ENCODE measurements at places on chromosomes 12 and 14. TPM values are rescaled to one million over a fixed set of nuclear protein-coding genes. Genes with fewer than 3 reads are reported as not detected.

DNA sequence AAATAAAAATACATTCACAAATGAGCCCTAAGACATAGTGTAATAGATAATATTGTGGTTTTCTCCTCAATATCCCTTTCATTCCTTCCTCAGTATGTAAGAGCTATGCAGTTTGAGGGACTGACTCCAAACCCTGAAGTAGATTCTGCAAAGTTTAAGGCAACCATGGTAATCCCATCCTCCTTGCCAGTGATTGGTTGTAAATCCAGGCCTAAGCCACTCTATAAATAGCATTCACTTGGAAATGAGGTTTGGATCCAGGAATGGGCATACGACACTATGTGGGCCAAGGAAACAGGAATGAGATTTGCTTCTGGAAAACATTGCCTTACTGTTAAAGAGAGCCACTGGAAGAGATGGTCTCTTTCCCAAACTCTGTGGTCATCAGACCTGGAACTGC lies 468.7 kb upstream of the SOX5 start:
- H3K27me3 ChIP-seq, result no peaks in the 10 kb centered on the region
- H3K4me3 ChIP-seq, result no peak overlapping the region
- H3K4me1 ChIP-seq, result no peaks in the 10 kb centered on the region

LRTM2 gene
- 0.13 TPM for polyA plus RNA-seq

GRCh38 chr12:53757101-53757770 lies 5.5 kb upstream of the CISTR start:
- no peaks in the 10 kb centered on the region for H3K36me3 ChIP-seq
- peaks cover 88% of the 10 kb centered on the region for H3K27me3 ChIP-seq
- H3K4me3 ChIP-seq, result no peak overlapping the region
- no peak overlapping the region for H3K27ac ChIP-seq
- DNase-seq, result peak; percentile 59

SMOC1 gene
- polyA plus RNA-seq, result 0.85 TPM

- no peaks in the 10 kb centered on the region for H3K27me3 ChIP-seq
- peaks cover 70% of the 10 kb centered on the region for H3K36me3 ChIP-seq
- no peak overlapping the region for H3K27ac ChIP-seq
- no peak for DNase-seq
Measured at GRCh38 chr14:91293281-91293680, 48.8 kb upstream of the GPR68 start.

GRCh38 chr14:33349871-33350270 lies 411.2 kb downstream of the NPAS3 start:
- no peaks in the 10 kb centered on the region for H3K4me1 ChIP-seq
- DNase-seq, result no peak
- H3K36me3 ChIP-seq, result no peaks in the 10 kb centered on the region
- no peak overlapping the region for H3K4me3 ChIP-seq

DNA sequence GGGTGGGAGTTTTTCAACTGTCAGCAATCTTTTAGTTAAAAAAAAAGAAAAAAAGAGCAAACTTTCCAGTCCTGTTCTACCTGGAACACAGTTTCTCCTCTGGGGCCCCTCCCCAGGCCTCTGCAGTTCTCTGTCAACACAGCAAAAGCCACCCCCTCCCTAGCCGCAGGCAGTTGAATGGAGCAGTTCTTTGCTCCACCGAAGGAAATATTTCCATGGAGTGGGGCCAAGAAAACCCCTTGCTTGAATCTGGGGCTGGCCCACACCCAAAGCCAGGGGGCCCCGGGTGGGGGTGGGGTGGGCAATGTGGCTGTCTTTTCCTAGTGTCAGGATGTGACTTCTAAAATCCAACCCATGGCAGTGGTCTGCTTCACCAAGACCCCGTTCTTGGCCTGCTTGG lies 5.0 kb upstream of the MEG3 start:
- no peak for DNase-seq
- H3K36me3 ChIP-seq, result no peaks in the 10 kb centered on the region
- H3K27ac ChIP-seq, result no peak overlapping the region
- peaks cover 8% of the 10 kb centered on the region for H3K4me1 ChIP-seq
- H3K27me3 ChIP-seq, result peaks cover 16% of the 10 kb centered on the region

GLT1D1 gene
- polyA plus RNA-seq, result 0.91 TPM

- H3K4me1 ChIP-seq, result peaks cover 21% of the 10 kb centered on the region
- DNase-seq, result no peak
- no peak overlapping the region for H3K27ac ChIP-seq
- no peaks in the 10 kb centered on the region for H3K27me3 ChIP-seq
- H3K36me3 ChIP-seq, result peaks cover 65% of the 10 kb centered on the region
- no peak overlapping the region for H3K4me3 ChIP-seq
Measured at GRCh38 chr12:50196537-50196936, 29.4 kb upstream of the CERS5 start.

SLC5A8 gene
- polyA plus RNA-seq, result 0.22 TPM

DNA sequence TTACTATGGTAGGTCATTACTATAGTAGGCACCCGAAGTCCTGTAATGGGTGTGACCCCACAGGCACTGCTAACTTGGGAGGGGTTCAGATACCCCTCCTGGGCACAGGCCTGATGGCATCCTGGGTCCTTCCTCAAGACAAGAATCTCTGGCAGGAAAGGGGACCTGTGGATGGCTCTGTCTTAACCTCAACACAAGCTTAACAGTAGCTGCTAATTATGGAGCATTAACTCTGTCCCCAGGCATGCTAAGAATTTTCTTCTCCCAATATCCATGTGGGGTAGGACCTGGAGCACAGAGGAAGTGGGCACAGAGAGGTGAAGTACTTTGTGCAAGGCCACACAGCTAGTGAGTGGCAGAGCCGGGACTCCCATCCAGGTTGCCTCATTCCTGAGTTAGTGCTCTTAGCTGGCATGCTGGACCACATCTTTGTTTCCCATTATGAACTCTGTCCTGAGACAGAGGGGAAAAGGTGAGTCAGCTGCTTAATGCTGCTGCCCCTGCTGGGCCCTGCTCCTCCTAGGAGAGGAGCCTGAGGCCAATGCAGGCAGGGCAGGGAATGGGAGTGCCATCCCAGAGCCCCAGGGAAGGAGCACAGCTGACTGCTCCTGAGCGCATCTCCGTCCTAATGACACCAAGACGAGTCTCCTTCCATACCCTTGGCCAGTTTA lies 32.1 kb downstream of the GALNT16 start:
- H3K36me3 ChIP-seq, result no peaks in the 10 kb centered on the region
- DNase-seq, result no peak

PSMC6 gene
- 127 TPM for polyA plus RNA-seq

DNA sequence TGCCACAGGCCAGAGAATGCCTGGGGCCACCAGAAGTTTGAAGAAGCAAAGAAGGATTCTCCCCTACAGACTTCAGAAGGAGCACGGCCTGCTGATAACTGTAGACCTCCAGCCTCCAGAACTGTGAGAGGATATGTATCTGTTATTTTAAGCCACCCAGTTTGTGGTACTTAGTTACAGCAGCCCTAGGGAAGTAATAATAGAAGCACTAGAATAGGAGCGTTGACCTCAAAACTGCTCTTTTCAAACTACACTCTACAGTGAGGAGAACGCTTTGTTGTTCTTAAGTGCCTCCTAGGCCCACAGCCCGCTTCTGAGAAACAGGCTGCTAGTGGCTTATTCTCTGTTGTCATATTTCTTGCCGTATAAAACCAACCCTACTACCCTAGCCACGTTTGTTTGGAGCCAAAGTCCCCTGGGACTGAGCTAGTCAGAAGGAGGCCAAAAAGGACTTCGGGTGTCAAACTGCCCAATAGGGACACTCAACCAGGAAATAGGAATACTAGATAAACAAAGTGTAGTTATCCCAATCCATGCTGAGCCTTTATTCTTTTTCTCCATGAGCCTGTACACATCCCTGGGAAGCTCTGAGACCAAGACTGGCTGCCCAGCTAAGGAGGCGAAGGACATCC lies 38.5 kb upstream of the FRS2 start:
- H3K4me3 ChIP-seq, result no peak overlapping the region
- DNase-seq, result no peak
- H3K36me3 ChIP-seq, result no peaks in the 10 kb centered on the region
- no peak overlapping the region for H3K27ac ChIP-seq
- no peaks in the 10 kb centered on the region for H3K27me3 ChIP-seq

DNA sequence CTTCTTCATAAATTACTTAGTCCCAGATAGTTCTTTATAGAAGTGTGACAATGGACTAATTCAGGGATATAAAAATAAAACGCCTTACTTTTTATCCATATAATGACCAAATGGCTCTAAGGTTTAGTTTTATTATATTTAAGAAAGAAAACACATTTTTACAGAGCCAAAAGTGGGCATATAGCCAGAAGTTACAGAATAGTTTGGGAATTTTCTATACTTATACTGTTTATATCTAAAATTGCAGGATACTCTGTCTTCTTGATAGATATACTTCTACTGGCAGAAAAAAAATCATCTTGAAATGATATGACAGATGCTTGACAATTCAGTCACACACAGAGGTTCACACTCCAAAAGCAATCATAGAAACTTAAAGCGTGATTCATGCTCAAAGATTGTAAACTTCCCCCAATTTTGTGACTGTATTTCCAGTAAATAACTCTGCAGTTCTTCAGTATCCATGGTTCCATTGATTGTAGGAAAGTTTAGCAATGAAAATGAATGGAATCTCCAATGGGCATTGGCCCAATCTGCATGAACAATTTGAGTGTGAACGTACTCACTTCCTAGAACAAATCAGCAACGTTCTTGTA lies 307.8 kb downstream of the NOVA1 start:
- H3K27ac ChIP-seq, result no peak overlapping the region
- no peaks in the 10 kb centered on the region for H3K36me3 ChIP-seq
- H3K27me3 ChIP-seq, result no peaks in the 10 kb centered on the region
- no peak overlapping the region for H3K4me3 ChIP-seq
- H3K4me1 ChIP-seq, result no peaks in the 10 kb centered on the region

GRCh38 chr12:107406932-107407331 lies 278.7 kb upstream of the PWP1 start:
- H3K27me3 ChIP-seq, result no peaks in the 10 kb centered on the region
- H3K36me3 ChIP-seq, result no peaks in the 10 kb centered on the region
- no peak overlapping the region for H3K27ac ChIP-seq
- DNase-seq, result no peak

DNA sequence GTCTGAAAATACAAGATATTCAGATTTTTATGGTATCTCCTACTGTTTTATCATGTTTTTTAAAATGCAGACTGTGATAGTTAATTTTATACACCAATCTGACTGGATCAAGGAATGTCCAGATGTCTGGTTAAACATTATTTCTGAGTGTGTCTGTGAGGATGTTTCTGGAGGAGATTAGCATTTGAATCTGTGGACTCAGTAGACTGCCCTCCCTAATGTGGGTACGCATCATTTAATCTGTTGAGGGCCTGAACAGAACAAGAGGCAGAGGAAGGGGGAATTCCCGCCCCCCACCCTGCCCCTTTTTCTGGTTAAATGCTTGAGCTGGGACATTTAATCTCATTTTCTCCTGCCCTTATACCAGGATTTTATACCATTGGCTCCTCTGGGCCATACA lies 72.1 kb downstream of the AVPR1A start:
- H3K27ac ChIP-seq, result no peak overlapping the region
- H3K36me3 ChIP-seq, result no peaks in the 10 kb centered on the region
- no peak overlapping the region for H3K4me3 ChIP-seq

CBLN3 gene
- 5.6 TPM for polyA plus RNA-seq

DNA sequence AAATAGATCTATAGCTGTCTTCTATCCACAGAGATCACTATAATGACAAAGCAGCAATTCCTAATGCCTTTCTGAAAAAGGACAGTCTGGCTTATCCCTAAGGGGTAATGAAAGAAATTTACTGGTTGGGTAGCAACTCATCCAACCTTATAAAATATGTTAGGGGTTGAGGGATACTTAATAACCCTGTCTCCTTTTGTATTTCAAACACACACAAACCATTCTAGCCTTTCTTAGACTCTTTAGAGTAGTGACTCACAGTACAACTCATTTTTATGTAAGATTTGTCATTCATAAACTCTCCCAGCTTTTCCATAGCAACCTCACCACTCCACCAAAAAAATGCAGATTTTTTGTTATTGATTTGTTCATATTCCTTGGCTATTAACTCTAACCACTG lies 167.9 kb downstream of the FSCB start:
- H3K36me3 ChIP-seq, result no peaks in the 10 kb centered on the region
- no peaks in the 10 kb centered on the region for H3K27me3 ChIP-seq
- DNase-seq, result no peak

DNA sequence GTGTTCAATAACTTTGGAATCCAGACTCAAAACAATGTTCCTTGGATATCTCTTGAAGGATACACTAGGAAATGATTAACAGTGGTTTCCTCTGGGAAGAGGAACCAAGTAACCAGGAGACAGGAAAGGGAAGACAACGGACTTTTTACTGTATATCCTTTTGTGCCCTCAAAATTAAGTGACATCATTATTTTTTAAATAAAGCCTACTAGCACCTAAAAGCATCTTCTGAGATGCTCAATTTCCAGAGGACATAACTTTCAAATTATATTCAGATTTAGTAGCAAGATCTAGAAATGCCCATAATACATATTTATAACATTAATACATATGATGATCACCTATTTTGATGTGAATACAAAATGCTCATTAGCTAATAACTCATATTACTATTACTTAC lies 6.5 kb downstream of the HECTD1 start:
- no peaks in the 10 kb centered on the region for H3K4me1 ChIP-seq
- H3K36me3 ChIP-seq, result peaks cover 24% of the 10 kb centered on the region
- H3K27me3 ChIP-seq, result no peaks in the 10 kb centered on the region

- peak; percentile 28 for DNase-seq
- H3K27me3 ChIP-seq, result no peaks in the 10 kb centered on the region
- no peak overlapping the region for H3K27ac ChIP-seq
- no peak overlapping the region for H3K4me3 ChIP-seq
- peaks cover 4% of the 10 kb centered on the region for H3K4me1 ChIP-seq
Measured at GRCh38 chr12:70695361-70696023, 58.3 kb upstream of the PTPRB start.

GRCh38 chr14:70658899-70659298 lies 17.2 kb downstream of the TTC9 start:
- no peak for DNase-seq
- H3K27ac ChIP-seq, result no peak overlapping the region
- no peak overlapping the region for H3K4me3 ChIP-seq
- no peaks in the 10 kb centered on the region for H3K36me3 ChIP-seq
- no peaks in the 10 kb centered on the region for H3K27me3 ChIP-seq
- no peaks in the 10 kb centered on the region for H3K4me1 ChIP-seq

DNA sequence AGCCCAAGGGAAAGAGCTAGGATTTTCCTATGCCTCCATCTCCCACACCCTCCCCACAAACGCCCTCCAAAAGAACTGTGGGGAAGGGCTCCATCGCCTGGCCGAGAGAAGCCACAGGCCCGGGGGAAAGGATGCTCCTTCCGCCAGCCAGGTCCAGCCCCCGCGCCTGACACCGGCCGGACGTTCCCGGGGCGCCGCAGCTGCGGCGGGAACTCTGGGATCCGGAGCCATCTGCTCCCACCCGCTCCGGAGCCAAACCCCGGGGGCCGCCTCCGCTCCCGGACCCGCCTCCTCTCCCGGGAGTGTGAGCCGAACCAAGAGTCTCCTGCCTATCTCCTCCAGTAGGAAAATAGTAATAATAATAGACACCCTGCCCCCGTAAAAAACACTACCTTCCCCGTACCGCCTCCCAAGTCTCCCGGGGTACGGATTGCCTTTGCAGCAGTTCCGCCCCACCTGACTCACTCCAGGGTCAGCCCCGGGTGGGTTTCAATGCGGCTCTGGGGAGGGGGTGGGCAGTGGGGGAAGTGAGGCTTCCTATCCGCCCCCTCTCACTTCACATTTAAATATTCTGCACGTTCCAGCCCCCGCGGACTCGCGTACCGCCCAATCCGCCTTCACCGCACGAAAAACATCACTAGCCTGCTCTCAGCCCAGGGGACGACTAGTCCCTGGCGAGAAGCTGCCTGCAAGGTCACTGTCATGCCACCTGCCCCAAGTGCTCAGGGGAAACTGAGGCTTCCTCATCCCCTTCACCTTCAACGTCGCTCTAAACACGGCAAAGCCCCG lies 2.4 kb downstream of the AGAP2 start:
- H3K4me1 ChIP-seq, result peaks cover 8% of the 10 kb centered on the region
- H3K27ac ChIP-seq, result no peak overlapping the region
- no peak for DNase-seq

All from large intestine (tissue), 12 donors.